ENCODE measurements at places on chromosomes 13 and 19. TPM values are rescaled to one million over a fixed set of nuclear protein-coding genes. Genes with fewer than 3 reads are reported as not detected.

GRCh38 chr13:38147050-38147449 lies 202.6 kb upstream of the UFM1 start:
- no peaks in the 10 kb centered on the region for H3K36me3 ChIP-seq
- H3K27me3 ChIP-seq = no peaks in the 10 kb centered on the region
- no peaks in the 10 kb centered on the region for H3K4me1 ChIP-seq
- no peak overlapping the region for H3K4me3 ChIP-seq
- H3K27ac ChIP-seq = no peak overlapping the region
- no peak for DNase-seq

DNA sequence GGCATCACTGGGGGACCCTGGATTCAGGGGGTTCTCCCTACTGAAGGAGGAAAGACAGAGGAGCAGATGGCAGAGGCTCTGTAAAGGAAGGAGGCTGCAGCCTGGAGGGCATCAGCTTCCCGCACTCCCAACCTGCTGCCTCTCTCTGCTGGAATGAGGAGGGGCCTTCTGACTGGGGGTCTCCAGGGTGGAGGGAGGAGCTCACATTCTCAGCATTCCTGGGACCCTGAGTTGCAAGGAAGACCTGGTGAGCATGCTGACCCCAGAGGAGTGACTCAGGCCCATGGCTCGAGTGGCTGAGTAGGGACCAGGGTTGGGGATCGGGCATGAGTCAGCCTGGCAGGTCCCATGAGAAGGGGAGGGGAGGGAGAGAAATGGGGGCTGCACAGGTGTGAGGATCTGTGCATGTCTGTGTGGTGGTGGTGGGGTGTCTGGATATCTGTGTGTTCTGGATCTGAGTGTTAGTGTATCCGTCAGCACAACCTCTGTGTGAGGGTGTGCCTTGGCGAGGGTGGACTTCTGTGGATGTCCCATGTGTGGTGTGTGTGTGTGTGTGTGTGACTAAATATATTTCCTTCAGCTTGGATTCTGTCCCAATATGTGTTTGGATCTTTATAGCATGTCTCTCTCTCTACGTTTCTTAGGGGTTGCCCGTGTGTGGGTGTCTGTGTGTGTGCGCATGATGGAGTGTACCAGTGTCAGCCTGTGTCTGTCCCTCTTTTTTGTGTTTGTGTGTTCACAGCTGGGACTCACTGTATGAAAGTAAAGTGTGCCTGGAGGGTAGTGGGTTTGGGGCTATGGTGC lies 4.6 kb downstream of the AXL start:
- H3K27ac ChIP-seq = no peak overlapping the region
- H3K36me3 ChIP-seq = no peaks in the 10 kb centered on the region
- peaks cover 12% of the 10 kb centered on the region for H3K4me1 ChIP-seq
- H3K27me3 ChIP-seq = peaks cover 38% of the 10 kb centered on the region
- DNase-seq = no peak
- no peak overlapping the region for H3K4me3 ChIP-seq

DNA sequence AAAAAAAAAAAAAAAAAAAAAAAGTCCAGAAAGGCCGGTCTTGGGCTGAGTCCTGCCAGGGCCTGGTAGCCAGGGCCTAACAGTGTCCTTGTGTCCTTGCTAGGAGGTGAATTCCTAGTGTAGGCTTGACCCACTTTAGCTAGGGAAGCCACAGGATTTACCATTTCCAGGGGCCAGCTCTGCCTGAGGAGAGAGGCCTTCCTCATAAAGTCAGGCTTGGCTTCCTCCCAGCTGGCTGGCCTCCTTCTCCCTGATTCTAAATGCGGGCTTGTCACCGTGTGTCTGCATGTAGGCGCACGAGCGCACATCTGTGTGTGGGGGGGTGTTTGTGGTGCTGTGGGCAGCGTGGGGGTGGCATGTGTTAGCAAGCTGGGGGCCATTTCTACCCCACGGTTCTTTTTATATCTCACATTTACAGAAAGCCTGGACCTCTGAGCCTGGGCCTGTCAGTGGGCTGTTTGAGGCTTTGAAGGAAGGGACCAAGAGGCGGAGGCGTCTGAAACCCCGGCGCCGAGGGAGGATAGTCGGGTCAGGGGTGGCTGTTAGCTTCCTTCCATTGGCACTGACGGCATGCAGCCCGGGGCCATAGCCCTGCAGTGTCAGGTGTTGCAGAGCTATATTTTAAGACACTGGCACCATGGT lies 31.7 kb downstream of the IER2 start:
- peak overlapping the region; percentile 79 for H3K27ac ChIP-seq
- peak; percentile 41 for DNase-seq
- H3K4me3 ChIP-seq = no peak overlapping the region
- no peaks in the 10 kb centered on the region for H3K27me3 ChIP-seq

DNA sequence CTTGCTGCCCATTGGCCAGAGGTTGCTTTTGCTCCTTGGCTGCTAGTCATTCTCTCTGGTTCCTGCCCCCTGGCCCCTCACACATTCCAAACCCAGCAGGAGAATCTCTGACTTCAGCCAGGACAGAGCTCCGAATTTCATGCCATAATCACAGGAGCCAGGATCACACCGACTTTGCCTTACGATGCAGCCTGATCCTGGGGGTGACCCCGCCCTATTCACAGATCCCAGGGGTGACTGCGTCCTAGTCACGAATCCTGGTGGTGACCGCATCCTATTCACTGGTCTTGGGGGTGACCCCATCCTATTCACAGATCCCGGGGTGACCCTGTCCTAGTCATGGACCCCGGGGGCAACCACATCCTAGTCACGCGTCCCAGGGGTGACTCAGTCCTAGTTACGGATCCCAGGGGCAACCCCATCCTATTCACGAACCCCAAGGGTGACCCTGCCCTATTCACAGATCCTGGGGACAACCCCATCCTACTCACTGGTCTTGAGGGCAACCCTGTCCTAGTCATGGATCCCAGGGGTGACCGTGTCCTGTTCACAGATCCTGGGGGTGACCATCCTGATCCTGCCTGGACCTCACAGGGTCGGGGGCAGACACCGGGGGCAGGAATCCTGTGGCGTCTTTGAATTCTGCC lies 7.4 kb upstream of the TEX29 start:
- no peak for DNase-seq
- no peaks in the 10 kb centered on the region for H3K27me3 ChIP-seq
- H3K27ac ChIP-seq = no peak overlapping the region
- no peaks in the 10 kb centered on the region for H3K4me1 ChIP-seq
- peaks cover 46% of the 10 kb centered on the region for H3K36me3 ChIP-seq

DNA sequence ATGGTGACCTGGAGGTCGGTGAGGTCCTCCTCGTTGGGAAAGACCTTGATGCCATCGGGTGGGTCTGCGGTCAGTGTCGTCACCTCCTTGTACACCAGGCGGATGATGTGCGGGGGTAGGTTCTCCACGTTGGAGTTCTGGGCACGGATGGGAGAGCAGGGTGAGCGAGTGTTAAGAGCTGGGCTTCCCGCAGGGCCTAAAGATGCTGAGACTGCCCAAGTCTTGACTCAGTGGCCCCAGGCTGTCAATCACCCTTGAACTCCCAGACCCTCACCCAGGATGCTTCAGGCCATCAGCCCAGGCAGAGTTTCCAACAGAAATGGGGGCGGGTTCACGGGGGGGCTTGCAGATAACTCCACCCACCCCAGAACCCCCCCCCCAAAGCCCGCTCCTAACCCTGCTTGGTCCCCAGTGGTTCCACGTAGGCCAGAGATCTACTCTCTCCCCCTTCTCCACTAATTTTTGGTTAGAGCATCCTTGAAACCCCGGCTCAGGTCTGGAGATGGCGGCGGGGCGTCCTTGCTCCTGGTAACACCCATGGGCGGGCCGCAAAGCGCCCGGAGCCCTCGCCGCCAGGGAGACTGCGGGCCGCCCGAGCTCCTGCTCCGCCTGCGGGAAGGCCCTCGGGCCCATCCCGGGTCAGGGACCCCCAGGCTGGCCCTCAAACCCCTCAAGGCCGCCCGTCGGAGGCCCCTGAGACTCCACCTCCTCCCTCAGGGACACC lies 600 bp downstream of the UBE2S start:
- H3K4me1 ChIP-seq = peaks cover 48% of the 10 kb centered on the region
- DNase-seq = peak; percentile 47
- peak overlapping the region; percentile 90 for H3K27ac ChIP-seq
- peaks cover 6% of the 10 kb centered on the region for H3K27me3 ChIP-seq
- H3K4me3 ChIP-seq = peak overlapping the region; percentile 96
- peaks cover 65% of the 10 kb centered on the region for H3K36me3 ChIP-seq

GRCh38 chr19:4030981-4031380 lies 23.4 kb downstream of the PIAS4 start:
- peaks cover 5% of the 10 kb centered on the region for H3K36me3 ChIP-seq
- H3K27me3 ChIP-seq = no peaks in the 10 kb centered on the region
- no peak for DNase-seq
- H3K4me3 ChIP-seq = no peak overlapping the region
- H3K4me1 ChIP-seq = no peaks in the 10 kb centered on the region

DNA sequence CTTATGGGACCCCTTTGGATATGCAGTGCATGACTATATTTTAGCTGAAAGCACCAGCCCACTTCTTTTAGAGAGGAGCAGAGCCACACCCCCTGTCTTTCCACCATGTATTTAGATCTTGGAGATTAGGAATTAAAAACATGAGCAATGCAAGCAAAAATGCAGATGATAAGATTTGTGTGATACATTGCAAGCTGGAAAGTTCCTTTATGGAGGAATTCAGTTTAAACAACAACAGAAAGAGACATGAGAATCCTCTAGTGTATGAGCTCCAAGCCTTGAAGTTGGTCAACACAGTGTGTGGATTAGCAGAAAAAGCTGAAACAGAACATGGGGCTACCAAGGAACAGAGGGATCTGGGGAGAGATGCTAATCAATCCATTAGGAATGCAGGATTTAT lies 529.8 kb upstream of the NBEA start:
- no peak overlapping the region for H3K4me3 ChIP-seq
- no peaks in the 10 kb centered on the region for H3K4me1 ChIP-seq
- no peak for DNase-seq
- no peaks in the 10 kb centered on the region for H3K27me3 ChIP-seq
- H3K27ac ChIP-seq = no peak overlapping the region

DNA sequence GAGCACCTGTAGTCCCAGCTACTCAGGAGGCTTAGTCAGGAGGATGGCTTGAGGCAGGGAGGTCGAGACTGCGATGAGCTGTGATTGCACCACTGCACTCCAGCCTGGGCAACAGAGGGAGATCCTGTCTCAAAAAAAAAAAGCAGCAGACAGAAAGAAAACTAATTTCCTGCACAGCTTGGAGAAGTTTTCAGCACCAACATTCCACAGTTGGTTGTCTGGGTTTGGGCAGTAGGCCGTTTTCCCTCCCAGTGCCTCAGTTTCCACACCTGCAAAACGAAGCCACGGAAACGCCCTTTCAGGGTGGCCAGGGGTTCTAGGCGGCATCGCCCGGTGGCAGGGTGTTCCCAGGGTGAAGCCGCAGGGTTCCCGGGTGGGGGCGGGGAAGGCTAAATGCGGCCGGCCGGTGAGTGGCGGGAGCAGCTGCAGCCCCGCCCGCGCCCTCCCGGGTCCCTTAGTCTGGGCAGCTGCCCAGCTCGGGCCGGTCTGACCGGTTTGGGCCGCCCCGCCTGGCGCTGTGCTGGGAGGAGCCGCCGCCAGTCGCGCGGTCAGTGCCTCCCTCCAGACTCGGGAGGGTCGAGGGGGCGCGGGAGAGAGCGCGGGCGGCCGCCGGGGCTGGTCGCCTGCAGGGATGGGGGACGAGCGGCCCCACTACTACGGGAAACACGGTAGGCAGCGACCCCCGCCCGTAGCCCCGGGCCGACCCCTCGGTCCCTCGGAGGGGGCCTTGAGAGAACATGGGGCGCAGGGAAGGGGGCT lies at the start of gene SLC44A2:
TSS of gene SLC44A2 (plus strand) at position 551 of the 759 bp plus-strand sequence. CDS start at position 632, 81 bp downstream.
- H3K27me3 ChIP-seq = no peaks in the 10 kb centered on the region
- peak within 1 kb of the TSS; percentile 89 for H3K27ac ChIP-seq
- peaks cover 38% of the 10 kb centered on the region for H3K36me3 ChIP-seq
- H3K4me3 ChIP-seq = peak within 1 kb of the TSS; percentile 34

- peak within 1 kb of the TSS; percentile 73 for H3K4me3 ChIP-seq
- no peaks in the 10 kb centered on the region for H3K27me3 ChIP-seq
- H3K27ac ChIP-seq = peak within 1 kb of the TSS; percentile 49
- peak; percentile 59 for DNase-seq
- peaks cover 16% of the 10 kb centered on the region for H3K4me1 ChIP-seq
- H3K36me3 ChIP-seq = peaks cover 11% of the 10 kb centered on the region
Observed at GRCh38 chr19:2015608-2015950, at the start of gene BTBD2. TSS of gene BTBD2 (minus strand) at chr19:2015714. CDS start at chr19:2015703, 11 bp downstream.

GRCh38 chr19:7636317-7636690 lies 606 bp upstream of the STXBP2 start:
- DNase-seq = no peak
- peak overlapping the region; percentile 80 for H3K4me3 ChIP-seq
- H3K27ac ChIP-seq = peak overlapping the region; percentile 92
- H3K36me3 ChIP-seq = peaks cover 25% of the 10 kb centered on the region
- no peaks in the 10 kb centered on the region for H3K27me3 ChIP-seq

DNA sequence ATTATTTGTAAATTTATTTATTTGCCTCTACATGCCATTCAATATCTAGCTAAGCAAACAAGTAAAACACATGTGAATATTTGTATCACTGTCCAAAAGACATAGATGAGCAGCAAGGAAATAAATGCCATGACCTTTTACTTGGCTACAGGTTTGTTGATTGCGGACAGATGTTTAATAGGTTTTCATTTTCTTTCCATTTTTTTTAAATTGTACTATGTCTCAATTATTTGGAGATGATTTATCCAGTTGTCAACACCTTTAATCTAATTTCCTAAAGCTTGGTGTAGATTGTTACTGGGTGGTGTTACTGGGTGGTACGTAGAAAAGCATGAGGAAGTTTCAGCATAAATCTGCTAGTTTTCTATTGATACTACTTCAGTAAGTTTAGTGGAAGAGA lies 560.6 kb upstream of the SPRY2 start:
- no peaks in the 10 kb centered on the region for H3K4me1 ChIP-seq
- no peak overlapping the region for H3K27ac ChIP-seq
- H3K36me3 ChIP-seq = no peaks in the 10 kb centered on the region

DNA sequence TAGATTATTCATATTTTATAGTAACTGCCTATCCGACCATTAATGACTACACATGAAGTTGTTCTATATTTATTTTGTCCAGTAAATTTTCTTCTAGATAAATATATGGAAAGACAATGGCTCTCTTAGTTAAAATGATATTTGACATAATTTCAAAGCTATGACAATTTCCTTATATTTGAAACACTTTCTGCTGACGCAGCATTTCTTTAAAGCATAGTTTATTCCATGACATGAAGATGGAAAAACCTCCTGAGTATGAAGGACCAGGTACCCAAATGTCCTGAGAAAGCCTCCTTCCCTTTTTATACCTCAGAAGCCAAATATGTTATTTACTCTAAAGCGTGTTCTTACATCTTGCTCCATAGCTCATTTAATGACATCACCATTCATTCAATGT lies 831.6 kb downstream of the EFNB2 start:
- no peaks in the 10 kb centered on the region for H3K36me3 ChIP-seq
- DNase-seq = no peak
- no peak overlapping the region for H3K4me3 ChIP-seq

- H3K4me3 ChIP-seq = no peak overlapping the region
- H3K36me3 ChIP-seq = no peaks in the 10 kb centered on the region
- peaks cover 36% of the 10 kb centered on the region for H3K4me1 ChIP-seq
- H3K27me3 ChIP-seq = no peaks in the 10 kb centered on the region
- DNase-seq = no peak
- H3K27ac ChIP-seq = no peak overlapping the region
Observed at GRCh38 chr19:7655581-7655980, 13.3 kb upstream of the RETN start.

GRCh38 chr19:41811036-41811435 lies 14.6 kb downstream of the CEACAM3 start:
- H3K27ac ChIP-seq = no peak overlapping the region
- no peaks in the 10 kb centered on the region for H3K27me3 ChIP-seq
- no peak overlapping the region for H3K4me3 ChIP-seq
- H3K4me1 ChIP-seq = peaks cover 10% of the 10 kb centered on the region
- no peaks in the 10 kb centered on the region for H3K36me3 ChIP-seq

Gene DNAJC15
- 14.2 TPM for total RNA-seq

Gene SRRM5
- 0.73 TPM for total RNA-seq

Gene ANGPTL8
- not detected for total RNA-seq

Gene IGFL2
- total RNA-seq = not detected

Gene TMEM221
- total RNA-seq = not detected

Gene ZNF625
- total RNA-seq = 5.2 TPM

Gene RLN3
- not detected for total RNA-seq

All from activated CD8-positive, alpha-beta T cell treated with anti-CD3 and anti-CD28 coated beads, Interleukin-2, amount 10 ng/mL, durations not matched to agents 7 days and 5 days (primary cell).